ENCODE measurements at places on chromosomes 4 and X.

DNA sequence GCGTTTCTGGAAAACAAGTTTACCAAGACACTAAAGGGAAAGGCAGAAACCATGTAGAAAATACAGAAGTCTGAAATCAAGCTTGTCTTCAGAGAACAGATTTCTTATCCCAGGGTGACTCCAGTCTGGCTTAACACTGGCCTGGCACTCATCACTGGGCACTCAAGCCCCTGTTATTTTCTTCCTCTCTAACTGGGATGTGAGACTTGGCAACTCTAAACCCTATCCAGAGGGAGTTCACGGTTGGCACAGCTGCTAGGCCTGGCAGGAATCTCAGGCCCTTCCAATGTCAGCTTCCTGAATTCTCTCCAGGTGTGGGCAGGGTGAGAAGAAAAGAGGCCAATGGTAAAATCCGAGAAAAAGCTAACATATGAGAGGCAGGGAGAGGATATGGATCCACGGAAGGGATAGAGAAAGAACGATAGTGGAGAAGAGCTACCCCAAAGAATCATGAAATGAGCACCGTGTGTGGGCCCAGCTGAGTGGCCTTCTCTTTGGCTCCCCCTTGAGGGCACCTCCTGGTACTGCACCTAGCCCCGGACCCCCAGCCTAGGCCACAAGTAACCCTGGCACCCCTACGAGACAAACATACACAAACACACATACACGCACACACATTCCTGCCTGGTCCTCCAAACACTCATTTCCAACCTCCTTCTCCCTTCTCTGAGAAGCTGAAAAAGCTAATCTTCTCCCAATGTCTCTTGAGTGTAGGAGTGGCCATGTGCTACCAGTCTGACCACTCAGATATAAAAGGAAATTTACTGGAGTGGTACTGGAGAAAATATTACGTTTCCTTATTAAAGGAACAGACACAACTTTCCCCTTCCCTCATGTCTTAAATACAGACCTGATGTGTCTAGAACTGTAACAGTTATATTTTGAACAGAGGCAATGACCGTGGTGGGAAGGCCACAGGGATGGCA is 16.6 kb upstream of the PTCHD1 start:
- no peak for DNase-seq

DNA sequence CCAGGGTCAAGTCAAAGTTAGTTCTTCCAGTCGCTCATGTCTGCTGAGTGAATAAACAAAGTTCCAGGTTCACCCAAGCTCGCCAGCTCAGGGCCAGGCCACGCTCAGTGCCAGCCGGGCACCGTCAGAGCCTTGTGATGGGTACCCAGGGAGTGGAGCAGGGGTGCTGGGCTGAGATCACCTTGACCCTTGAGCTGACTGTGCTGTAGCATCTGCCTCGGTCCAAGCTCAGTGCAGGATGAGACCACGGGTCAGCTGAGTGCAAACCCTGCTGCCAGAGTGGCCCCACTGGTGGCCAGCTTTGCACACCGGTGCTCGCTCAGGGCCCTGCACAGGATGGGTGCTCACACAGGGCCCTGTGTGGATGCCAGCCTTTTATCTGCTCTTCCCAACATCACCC is 4.3 kb downstream of the CPZ start:
- DNase-seq, result no peak

DNA sequence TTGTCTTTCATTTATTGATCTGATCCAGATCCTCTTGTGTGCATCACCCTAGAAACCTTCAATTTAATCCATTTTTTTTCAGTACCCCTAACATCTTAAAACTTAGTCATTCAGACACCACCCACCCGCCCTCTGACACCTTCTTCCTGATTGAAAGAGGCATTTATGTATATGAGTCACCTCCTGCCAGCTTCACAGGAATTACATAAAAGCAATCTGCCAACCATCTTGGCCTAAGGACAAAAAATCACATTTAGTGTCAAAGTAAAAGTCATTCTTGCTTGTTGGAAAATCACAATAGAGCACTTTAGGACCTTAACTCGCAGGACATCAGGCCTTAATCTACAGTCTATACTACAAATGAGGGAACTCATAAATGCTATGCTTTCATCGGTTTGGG is 52.1 kb downstream of the NDST3 start:
- DNase-seq, result no peak

GRCh38 chrX:19585332-19586082 is 70.2 kb upstream of the MAP3K15 start:
- no peak for DNase-seq

DNA sequence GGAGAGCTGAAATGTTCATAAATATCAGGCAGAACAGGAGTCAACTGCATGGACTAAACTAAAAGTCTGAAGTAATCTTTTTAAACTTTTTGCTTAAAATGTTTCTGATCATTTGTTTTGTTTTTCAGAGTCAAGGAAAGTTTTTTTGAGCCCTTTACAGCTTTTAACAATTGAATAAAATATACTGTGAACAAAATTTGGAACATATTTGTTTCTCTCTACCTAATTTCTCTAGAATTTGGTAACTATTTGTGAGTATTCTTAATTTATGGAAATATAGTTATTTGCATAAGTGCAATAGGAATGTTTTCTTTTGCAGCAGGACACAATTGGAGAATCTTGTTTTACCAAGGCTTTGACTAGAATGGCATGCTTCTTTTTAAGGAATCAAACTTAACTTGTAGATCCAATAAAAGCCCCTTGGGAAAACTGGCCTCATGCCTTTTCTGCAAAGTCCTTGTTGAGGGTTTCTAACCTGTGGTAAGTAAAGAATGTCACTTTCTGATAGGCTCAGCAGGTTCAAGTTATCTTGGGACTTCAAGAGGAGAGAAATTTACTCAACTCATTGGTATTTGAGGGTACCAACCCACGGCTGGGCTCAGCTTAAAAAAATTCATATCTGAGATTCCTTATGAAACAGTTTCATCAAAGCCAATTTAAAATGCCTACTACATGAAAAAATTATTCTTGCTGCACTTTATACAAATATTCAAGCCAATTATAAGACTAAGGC is 91.5 kb downstream of the UPRT start:
- no peak for DNase-seq

DNA sequence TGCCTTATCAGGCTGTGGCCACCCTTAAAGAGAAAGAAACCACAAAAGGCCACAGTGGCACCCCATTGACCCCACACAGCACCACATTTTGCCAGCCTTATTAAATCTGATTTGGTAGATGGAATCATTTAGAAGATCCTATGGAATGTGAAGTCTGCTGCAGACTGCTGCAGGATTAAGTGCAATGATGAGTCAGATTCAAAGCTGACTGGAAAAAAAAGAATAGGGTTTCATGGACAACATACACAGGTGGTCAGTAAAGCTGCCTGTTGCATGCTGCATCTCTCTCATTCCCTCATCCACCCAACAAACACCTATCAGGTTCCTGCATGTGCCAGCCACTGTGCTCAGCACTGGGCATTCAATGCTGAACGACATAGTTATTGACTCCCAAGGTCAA is 56.6 kb downstream of the CHST7 start:
- DNase-seq, result no peak

DNA sequence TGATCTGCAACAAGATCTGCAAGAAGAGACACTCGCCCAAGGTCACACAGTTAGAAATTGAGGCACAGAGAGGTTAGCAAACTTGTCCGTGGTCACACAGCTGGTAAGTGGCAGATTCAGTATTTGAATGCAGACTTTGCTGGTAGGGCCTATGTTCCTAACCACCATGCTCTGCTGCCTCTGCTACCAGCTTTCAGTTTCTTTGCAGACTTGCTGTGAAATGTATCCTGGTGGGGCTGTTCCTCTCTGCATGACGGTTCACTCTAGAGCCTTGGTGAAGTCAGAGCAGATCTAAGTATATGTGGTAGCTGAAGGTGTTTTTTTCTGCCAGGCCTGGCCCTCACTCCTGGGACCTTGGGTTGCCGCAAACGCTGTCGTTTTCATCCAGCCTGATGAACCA is 87.1 kb downstream of the BEND2 start:
- DNase-seq, result no peak

DNA sequence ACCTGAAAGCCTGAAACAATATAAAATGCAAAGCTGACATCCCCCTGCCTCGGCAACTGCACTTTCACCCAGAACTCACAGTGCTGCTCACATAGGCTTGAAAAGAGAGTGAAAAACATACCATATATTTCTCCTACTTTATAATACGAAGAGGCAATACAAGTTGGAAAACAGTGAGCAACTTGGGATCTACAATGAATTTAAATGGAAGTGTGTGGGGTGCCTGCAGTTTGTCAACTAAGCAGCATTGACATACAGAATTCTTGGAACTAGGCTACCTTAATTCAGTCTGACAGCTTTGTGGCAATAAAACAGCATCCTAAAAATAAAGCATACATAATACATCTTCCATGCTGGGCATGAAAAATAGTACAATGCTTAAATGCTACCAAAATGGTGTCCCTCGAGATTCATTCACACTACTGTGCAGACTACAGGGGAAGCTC is 8.0 kb downstream of the GASK1B start:
- no peak for DNase-seq

DNA sequence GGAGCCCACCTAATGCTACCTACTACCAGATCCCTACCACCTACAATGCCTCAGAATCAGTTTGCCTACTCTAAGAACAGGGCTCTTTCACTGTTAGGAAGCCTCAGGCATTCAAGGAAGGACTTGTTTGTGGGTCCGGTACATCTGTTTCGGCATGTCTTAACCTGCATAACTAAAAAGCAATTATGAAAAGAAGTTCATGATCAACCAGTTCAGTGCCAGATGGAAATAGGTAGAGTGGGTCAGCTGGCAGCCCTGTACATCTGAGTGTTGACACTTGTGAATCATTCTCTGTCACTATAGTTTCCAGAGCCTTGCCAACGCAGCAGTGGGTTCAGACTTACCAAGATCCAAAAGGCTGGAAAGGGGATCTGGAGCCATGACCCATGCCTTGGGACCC is 3.3 kb downstream of the TMEM185A start:
- no peak for DNase-seq

- DNase-seq, result no peak
Measured at GRCh38 chrX:112819008-112819640, 21.5 kb downstream of the AMOT start.

GRCh38 chr4:127239902-127240763 is 392.6 kb upstream of the INTU start:
- no peak for DNase-seq

- no peak for DNase-seq
Measured at GRCh38 chrX:30085571-30085970, 129.8 kb upstream of the MAGEB2 start.

DNA sequence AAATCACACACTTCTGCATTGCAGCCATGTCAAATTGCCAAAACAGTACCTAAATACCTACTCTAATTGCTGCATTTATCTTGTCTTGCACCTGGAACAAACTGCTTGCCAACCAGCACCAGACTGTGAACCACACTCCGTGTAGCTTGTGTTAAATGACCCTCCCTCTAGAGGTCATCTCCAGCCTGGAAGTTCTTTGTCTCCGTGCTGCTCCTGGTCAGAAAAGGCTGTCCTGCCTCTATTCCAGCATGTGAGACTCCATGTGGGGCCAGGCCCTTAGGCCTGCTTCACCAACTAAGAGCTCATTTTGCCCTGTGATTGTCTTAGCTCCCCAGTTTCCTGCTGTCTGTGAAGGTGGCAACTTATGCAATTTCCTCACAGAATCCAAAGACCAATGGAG is 28.3 kb downstream of the CNGA2 start:
- no peak for DNase-seq

DNA sequence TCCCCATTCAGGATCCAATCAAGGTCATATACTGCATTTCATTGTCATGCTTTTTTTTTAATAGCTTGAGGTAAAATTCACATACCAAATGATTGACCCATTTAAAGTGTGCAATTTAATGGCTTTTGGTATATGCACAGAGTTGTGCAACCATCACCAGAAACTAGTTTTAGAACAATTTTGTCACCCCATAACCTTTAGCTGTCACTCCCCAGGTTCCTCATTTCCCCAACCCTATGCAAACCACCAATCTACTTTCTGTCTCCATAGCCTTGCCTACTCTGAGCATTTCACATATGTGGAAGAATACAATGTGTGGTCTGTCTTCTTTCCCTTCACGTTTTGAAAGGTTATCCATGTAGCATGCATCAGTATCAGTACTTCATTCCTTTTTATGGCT is 1.4 kb upstream of the SMAD1 start:
- DNase-seq, result no peak

GRCh38 chr4:76036855-76037254 is 985 bp upstream of the CXCL11 start:
- DNase-seq, result no peak

DNA sequence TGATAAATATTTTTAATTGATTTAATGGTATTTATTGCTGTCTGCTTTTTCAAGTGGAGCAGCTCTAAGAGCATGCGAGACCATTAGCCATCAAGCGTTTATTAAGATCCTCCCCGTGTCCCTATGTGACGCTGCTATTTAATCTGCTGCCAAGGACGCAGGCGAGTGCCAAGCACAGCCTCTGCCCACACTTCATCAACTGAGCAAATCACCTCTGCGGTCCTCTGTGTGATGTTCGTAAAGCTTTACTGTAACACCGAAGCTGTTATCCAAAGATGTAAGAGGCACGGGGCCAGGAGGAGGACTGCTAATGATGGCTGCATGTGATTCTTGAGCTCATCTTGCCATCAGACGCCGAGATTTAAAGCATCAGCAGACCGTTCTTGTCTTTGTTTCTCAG is 79.5 kb downstream of the STOX2 start:
- no peak for DNase-seq

DNA sequence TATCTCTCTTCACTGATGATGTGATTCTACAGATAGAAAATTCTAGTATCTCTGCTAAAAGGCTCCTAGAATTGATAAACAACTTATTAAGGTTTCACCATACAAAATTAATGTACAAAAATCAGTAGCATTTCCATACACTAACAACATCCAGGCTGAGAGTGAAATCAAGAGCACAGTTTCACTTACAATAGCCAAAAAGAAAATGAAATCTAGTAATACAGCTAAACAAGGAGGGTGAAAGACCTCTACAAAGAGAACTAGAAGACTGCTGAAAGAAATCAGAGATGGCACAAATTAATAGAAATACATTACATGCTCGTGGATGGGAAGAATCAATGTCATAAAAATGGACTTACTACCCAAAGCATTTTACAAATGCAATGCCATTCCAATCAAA is 751.9 kb downstream of the FSTL5 start:
- no peak for DNase-seq

GRCh38 chr4:166839615-166840251 is 394.6 kb downstream of the SPOCK3 start:
- no peak for DNase-seq

DNA sequence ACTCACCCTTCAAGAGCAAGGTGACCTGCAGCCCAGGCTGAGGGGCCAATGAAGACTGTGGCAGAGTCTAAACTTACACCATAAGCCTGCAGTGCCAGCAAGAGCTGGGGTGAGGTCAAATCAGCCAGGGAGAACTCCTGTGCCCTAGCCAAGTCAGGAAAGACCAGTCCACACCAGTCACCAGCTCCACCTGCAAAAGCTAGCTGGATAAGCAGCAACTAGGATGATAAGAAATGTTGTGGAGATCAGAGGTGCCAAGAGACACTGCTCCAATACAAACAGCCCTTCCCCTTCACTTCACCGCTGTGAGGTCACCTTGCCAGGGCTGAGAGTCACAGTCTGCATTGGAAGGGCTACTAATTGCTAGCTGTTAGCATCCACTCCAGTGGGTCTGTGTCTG is 31.3 kb downstream of the NIPAL1 start:
- DNase-seq, result no peak

- DNase-seq, result no peak
Measured at GRCh38 chr4:86523333-86523732, 70.8 kb upstream of the PTPN13 start.

- DNase-seq, result no peak
Measured at GRCh38 chr4:7045553-7045952, 2.4 kb downstream of the TADA2B start.

All from stimulated activated CD8-positive, alpha-beta memory T cell treated with anti-CD3 and anti-CD28 coated beads, Interleukin-15, amount 100 ng/mL, for 4 hours (primary cell).